ENCODE measurements at places on chromosomes 11 and 22.

DNA sequence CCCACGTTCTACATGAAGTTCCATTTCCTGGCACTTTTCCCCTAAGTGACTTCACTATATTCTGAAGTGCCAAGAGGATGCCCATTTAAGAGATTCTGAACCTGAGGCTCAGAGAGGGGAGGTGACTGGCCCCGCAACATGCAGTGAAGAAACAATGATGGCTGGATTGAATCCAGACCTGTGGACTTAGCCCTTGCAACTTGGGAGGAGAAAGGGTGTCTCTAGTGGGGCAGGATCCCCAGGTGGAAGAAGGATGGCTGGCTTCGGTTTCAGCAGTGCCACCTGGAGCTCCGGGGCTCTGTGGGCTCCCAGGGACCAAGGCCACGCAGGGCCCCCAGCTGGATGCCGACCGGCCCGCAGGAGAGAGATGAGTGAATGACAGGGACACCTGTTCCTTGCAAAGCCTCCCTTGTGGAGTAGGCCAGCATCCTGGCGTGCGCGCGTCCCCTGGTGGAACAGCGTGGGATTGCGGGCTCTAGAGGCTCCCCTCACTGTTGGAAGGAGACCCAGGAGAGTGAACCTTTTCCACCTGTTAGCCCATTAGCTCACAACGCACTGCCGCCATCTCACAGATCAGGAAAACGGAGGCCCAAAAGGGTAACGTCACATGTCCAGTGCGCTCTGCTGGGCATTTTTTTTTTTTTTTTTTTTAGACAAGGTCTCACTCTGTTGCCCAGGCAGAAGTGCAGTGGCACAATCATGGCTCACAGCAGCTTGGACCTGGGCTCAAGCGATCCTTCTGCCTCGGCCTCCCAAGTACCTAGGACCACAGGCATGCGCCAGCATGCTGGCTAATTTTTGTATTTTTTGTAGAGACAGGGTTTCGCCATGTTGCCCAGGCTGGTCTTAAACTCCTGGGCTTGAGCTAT is 104.7 kb downstream of the KIAA1671 start:
- DNase-seq = peak; percentile 44

- no peak for DNase-seq
Observed at GRCh38 chr11:102398297-102398696, 51.3 kb downstream of the BIRC2 start.

DNA sequence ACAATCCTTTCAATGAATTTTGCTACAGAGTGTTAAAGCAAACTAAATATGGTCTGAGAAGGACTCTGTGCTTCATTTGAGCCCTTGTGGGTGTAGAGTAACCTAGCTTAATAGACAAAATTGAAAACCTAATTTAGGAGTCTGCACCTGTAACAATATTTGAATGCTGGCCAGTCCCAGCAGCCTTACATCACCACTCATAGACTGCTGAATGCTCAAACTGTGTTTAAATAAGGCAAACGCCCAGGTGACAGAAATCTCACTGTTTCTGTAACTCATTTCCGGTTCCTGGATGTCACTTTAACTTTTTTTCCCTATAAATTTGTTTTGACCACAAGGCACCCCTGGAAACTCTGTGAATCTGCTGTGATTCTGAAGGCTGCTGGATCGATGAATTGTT is 45.5 kb upstream of the GLYATL1B start:
- no peak for DNase-seq

DNA sequence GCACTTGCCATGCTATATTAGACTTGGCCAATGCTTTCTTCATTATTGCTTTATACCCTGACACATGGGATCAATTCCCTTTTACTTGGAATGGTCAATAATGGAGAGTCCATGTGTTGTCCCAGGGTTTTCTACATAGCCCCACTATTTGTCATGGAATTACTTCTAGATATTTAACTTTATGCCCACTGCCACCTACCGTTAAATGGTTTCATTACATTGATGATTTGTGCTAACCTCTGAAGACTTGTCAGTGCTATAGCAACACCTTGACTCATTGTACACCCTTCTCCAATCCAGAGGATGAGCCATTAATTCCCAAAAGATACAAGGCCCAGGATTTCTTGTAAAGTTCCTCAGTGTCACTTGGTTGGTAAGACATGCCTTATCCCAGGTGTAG is 31.4 kb upstream of the SLC22A25 start:
- DNase-seq = no peak

DNA sequence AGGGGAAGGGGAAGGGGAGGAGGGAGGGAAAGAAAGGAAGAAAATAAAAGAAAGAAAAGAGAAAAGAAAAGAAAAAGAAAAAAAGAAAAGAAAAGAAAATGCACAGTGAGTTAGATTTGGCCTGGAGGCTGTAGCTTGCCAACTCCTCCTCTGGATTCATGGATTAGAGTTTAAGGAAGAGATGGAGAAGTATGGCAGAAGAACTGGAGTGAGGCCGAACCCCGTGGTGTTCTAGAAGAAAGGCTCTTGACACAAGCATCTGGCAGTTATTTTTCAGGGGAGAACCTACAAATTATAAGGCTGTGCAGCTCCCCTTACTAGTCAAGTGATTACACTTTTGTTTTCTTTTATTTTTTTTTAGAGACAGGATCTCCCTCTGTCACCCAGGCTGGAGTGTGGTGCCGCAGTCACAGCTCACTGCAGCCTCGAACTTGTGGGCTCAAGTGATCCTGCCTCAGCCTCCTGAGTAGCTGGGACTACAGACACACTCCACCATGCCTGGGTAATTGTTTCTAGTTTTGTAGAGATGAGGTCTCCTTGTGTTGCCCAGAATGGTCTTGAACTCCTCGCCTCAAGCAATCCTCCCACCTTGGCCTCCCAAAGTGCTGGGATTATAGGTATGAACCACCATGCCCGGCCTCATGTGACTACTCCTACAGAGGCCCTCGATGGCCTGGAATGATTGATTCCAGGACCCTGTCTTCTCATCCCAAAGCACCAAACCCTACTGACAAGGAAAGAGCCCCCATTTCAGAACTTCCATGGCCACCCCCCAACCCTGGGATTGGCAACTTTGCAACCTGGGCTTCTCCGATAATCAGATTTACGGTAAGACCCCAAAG is 19.5 kb downstream of the ZNF74 start:
- DNase-seq = no peak

DNA sequence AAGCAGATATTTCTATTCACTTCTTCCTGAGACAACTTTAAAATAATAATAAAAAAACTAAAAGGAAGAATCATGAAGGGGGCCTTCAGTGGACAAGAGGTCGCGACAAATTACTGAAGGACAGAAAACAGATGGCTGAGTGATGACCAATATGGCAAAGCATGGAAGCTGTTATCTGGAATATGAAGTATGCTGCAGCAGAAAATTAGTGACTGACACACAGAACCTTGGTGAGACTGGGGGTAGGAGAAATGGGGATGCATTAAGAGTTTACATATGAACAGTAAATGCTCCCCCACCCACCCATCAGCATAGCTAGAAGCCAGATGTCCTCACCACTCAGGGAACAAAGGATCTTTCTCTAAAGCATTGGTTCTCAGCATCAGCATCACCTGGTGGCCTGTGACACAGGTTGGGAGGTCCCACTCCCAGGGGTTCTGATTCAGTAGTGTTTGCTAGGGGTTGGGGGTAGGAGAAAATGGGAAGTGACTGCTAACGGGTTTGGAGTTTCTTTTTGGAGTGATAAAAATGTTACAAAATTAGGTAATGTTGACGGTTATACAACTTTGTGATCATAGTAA is 59.7 kb downstream of the NARS2 start:
- DNase-seq = no peak

- no peak for DNase-seq
Observed at GRCh38 chr11:117502015-117502778, 174.5 kb downstream of the CEP164 start.

GRCh38 chr22:24011735-24012068 is 598 bp downstream of the CABIN1 start:
- DNase-seq = no peak

DNA sequence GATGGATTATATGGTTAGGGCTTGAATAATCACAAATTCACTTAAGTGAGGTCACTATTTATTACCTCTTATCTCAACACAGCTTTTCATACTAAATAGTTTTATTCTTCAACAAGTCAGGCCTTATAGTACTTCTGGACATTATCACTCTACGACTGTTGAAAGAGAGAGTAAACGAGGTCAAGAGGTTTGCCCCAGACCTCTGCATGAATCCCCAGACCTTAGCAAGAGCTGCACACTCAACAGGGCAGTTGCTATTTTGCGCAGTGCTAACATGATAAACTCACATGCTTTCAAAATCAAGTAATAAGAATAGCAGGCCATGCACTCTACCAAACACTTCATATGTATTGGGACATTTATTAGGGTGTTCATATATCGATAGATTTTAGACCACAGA is 60.5 kb downstream of the DDI1 start:
- no peak for DNase-seq

DNA sequence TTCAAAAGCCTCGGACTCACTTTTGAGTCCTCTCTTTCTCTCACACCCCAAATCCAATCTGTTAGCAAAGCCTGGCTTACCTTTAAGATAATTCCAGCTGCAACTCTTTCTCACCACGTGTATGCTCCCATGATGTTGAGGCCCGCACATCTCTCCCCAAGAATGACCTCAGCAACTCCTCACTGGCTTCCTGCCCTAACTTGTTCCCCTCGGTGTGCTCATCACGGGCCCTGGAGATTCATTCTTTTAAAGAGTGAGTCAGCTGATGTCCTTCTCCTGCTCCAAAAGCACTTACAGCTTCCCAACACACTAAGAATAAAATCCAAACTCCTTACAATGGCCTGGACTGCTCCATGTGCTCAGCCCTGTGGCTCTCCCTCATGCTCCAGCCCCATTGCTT is 1041.3 kb downstream of the OPCML start:
- DNase-seq = no peak

DNA sequence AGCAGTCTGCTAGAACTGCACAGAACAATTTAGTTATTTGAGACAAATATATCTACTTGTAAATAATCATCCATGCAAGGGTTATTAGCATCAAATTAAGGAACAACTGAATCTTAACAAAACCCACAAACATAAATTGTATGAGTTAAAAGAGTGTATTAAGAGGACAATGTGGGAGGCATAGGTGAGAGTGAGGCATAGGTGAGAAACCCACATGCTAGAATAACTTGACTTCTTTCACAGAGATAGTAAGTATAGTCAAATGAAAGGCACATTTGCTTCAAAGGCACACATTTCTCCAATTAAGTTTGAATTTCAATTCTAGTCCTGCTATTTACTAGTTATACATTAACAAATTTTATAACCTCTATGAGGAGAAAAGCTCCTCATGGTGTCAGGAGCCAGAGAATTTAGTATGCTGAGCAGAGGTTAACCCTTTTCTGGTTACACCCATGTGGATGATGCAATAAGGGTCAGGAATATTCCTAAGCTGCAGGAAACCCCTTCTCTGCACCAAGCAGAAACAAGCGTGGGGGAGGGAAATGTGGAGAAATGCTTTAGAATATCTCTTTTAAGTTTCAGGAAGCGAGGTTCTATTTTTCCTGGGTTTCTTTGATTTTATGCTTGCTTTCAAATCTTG is 264.2 kb downstream of the GRM5 start:
- DNase-seq = no peak

GRCh38 chr11:94941131-94941530 is 32.2 kb downstream of the CWC15 start:
- no peak for DNase-seq

DNA sequence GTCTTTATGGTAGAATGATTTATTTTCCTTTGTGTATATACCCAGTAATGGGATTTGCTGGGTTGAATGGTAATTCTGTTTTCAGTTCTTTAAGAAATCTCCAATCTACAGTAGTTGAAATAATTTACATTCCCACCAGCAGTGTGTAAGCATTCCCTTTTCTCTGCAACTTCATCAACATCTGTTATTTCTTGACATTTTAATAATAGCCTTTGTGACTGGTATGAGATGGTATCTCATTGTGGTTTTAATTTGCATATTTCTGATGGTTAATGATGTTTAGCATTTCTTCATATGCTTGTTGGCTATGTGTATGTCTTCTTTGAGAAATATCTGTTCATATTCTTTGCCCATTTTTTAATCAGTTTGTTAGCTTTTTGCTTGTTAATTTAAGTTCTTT is 901.2 kb downstream of the METTL15 start:
- DNase-seq = no peak

GRCh38 chr11:80320226-80320625 is 879.4 kb upstream of the TENM4 start:
- DNase-seq = no peak
